IMR-90 (cell line): ENCODE measurements at places on chromosomes 1 and 21.

GRCh38 chr1:20443703-20444586 is 42.1 kb downstream of the CAMK2N1 start:
- DNase-seq: no peak

GRCh38 chr1:159737238-159737916 is 23.0 kb upstream of the CRP start:
- DNase-seq: no peak

DNA sequence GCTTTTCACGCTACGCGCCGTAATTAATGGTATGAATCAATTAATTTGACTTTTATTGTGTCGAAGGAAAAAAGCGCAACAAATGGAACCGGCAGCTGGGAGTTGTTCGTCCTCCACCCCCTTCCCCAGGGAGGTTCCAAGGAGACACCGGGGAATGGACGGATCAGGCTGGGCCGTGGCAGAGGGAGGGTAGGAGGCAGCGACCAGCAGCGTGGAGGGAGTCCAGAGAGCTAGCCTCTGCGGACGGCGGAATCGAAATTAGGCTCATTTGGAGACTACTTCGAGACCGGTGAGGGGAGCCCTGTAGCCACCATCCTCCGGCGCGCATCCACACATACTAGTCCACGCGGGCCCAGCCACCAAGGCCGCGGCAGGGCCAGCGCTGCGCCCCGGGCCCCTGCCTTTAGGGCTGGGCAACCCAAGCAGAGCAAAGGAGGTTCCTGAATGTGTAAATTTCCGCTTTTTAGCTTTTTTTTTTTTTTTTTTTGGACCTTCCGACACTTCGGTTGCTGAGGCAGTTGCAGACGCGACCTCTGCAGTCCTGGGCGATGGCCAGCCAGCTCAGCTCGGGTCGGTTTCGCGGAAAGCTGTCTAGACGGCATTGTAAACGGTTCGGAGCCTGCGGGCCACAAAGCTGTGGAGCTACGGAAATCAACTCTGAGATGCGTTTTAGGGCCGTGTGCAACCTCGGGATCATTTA is 2.2 kb upstream of the FOXD3 start:
- DNase-seq: no peak

GRCh38 chr1:224430511-224431113 is 4.0 kb downstream of the WDR26 start:
- DNase-seq: peak; percentile 76

DNA sequence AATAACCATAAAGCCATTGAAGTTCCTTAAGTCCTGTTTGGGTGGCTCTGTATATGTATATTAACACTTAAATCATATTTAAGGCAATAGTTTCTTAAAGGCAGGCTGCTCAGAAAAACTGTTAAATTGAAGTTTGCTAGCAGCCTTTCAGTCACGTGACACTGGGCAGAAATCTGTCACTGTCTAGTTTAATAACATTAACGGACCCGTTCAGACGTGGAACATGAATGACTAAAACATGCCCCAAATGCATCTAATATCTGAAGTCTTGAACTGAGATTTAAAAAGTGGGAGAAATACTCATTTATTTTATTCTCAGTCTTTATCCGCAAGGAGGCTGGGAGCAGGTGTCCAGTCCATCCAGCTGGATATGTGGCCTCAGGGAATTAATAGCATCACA is 3.3 kb upstream of the SPATA1 start:
- DNase-seq: no peak

DNA sequence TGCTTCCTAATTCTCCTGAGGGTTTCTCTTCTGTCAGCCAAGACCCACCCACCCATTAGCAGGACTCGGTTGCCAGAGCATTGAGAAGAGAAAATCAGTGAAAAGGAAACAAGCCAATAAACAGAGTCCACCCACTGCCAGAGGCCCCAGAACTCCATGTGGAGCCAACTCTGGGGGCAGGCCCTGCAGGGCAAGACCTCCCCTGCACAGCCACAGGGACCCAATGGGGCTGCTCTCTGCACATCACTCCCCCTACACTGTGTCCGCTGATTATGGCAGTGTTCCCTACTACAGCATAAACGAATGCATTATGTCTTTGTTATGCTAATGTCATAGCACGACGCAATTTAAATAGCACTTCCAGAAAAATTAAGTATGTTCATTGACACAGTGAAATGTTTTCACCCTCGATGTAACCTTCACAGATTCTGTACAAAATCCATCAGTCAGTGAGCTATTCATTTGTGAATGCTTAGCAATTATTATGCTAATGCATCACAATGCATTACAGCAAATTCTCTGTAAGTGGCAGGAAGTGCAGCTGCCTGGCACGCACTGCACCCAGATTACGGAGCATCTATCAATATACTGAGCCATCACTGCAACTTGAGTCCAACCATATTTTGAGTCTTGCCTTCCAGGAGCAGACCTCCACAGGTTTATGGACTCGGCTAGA is 56.4 kb downstream of the GRIK3 start:
- DNase-seq: no peak

GRCh38 chr21:44592446-44593311 is at the start of gene KRTAP10-6:
Gene KRTAP10-6, minus strand, starts transcription at chr21:44592505. Its CDS starts 21 bp downstream, at chr21:44592484.
- DNase-seq: no peak

- peak; percentile 68 for DNase-seq
Measured at GRCh38 chr1:101190441-101190840, 46.4 kb upstream of the S1PR1 start.

DNA sequence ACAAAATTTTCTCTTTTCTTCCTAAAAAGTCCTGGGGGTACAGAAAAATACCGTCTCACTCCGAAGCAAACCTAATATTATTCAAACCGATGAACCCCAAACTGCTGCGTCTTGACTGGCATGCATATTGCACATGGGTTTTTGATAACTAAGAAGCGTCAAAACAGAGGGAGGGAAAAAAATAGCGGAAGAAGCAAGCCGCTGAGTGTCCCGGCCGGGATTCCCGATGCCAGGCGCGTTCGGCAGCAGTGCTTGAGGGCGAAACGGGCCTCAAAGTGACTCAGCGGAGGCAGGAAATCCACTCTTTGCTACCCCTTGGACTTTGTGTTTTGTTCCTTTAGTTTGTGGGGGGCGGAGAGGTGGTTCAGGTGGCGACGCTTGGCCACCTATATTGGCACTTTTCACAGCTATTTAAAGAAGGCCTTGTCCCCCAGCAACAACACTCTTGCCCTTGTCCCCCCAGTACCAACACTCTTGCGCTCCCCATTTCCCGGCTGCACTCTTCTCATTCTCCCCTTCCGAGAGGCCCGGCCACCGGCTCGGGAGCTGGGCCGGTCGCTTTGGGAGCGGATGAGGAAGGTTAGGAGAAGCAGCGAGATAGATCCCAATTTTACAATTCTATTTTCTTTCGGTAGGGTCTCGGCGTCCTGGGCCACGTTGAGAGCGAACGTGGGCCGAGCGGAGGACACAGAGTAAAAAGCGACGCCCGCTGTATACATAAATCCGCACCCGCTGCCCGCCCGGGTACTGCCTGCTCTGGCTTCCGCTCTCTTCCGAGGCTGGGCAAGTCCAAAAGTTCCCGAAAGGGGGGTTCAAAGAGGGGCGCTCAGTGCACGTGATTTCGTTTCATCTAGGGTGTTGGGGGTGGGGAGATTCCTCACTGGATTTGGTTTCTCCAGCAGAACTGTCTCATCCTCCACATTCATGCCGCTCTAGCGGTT is 2.5 kb downstream of the LMX1A start:
- DNase-seq: no peak

DNA sequence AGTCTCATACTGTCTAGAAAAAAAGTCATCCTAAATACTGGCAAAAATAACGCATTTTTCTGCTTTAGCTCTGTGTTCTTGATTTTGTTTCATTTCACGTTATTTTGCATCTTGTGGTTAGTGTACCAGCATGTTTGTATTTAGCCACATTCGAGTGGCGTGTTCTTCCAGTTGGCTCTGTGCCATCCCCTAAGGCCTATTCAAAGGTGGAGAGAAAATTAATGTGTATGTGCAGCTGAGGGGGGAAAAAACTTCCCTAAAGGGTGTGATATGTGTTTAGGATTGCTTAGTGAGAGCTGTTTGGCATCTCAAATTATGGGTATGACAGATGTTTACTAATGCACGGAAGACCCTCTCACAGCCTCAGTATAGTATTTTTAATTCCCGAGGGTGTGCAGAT is 12.1 kb downstream of the DNAJC16 start:
- DNase-seq: no peak

GRCh38 chr1:115074839-115075534 is 14.3 kb downstream of the TSPAN2 start:
- no peak for DNase-seq

GRCh38 chr1:17686258-17686657 is 68.9 kb upstream of the ACTL8 start:
- no peak for DNase-seq

DNA sequence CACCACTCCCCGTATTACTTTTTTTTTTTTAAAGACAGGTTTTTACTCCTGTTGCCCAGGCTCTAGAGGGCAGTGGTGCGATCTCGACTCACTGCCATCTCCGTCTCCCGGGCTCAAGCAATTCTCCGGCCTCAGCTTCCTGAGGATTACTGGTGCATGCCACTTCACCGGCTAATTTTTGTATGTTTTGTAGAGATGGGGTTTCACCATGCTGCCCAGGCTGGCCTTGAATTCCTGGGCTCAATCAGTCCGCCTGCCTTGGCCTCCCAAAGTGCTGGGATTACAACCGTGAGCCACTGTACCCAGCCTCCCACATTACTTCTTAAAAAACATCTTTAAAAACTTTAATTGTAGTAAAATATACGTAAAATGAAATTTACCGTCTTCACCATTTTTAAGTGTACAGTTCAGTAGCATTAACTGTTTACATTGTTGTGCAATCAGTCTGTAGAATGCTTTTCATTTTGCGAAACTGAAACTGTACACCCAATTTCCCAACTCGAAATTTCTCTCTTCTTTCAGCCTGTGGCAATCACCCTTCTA is 77.0 kb downstream of the ZMYM4 start:
- peak; percentile 40 for DNase-seq

- DNase-seq: no peak
Measured at GRCh38 chr1:156021093-156021428, 310 bp upstream of the SSR2 start.

DNA sequence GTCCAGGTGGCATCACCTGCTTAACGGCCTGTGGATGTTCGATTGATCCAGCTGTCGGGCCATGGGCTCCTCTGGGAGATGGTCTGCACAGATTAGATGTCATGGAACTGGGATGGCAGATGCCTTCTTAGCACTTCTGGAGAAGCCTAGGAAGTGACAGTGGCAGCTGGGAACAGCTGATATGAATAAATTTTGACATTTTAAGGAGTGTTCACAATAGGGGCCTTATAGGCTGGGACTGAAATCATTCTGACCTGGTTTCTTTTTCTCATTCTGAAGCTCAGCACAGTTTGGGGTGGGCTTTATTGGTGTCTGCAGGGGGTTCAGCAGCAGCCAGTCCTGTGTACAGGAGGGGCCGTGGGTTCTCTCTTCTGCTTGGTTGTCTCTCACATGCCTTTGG is 175.3 kb downstream of the CACNA1E start:
- no peak for DNase-seq

- peak; percentile 85 for DNase-seq
Measured at GRCh38 chr1:67724928-67725560, 40.0 kb downstream of the GADD45A start.
